ENCODE measurements at places on chromosomes 2 and 18.

GRCh38 chr2:206276169-206276942 lies 1.9 kb downstream of the ZDBF2 start:
- DNase-seq: no peak

GRCh38 chr2:160371251-160372009 lies 122.2 kb downstream of the RBMS1 start:
- DNase-seq: no peak

DNA sequence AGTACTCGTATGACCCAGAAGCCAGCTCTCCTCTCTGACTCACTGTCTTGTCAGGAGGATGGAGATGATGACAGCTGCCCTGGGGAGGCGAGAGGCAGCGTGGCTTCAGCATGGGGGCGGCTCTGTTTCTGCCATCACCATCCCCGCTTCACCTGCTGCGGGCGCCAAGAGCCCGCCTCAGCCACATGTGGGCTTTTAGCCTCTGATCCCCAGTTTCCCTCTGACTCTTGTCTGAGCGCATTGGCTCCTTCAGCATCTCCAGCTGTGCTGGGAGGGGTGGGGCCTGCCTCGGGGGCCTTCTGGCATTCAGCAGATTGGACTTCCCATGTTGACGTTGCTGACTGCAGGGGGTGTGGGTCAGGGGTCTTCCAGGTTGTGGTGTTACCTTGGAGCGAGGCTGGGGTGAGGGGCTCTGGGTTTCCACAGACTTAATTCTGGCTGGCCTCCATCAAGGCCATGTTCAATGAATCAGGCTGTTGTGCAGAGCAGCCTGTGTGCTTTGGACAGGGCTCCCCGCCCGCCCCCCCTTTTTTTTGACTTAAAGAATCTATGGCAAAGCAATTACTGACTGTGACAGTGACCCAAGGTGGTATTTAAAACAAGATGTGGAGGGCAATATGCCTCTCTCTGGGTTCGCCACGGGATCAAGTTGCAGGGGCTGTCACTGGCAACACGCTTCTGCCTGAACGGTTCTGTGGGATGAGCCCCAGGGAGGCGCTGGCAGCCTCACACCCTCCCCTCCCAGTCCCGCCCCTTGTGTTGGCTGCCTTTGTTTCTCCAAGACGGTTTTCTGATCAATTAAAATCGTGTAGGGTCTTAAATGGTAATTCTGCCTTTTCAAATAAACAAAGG lies 228.3 kb downstream of the LDLRAD4 start:
- no peak for DNase-seq

GRCh38 chr2:165007161-165007744 lies 51.9 kb upstream of the SLC38A11 start:
- DNase-seq: peak; percentile 72

DNA sequence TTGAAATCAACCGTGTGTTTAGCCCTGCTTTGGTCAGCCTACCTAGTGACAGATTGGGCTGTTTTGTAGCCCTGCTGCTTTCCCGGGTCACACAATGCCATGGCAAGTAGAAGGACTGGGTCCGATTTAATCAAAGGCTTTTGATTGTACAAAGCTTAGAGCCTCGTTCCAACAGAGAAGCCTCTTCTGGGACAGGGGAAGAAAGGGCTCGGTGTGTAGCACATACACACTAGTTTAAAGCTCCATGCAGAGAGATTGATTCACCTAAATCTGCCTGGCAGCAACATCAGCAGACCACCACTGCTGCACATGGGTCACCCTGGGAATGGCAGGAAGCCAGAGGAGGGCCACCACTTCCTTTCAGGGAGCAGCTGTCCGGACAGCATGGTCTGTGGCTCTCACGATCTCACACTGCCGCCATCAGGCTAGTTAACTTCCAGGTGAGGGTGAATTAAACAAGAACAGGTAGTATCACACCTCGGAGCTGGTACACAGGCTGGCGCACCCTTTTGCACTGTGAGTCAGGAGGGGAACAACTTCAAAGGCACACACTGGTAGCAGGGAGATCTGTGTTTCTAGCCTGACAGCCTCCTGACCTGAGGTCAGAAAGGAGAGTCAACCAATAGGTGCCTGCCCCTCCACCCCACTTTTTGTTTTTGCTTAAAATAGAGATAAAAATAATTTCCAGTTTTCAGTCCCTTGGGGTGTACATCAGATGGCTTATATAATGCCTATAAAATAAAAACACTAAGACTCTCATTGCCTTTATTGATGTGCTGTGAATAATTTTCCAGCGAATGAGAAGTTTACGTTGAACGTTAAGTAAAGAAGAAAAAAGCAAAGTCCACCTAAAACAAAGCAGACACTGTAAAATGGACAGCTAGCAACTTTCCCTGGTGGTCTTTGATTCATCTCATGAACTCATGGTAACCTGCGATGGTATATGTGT lies 108.5 kb downstream of the CDCA7 start:
- no peak for DNase-seq

DNA sequence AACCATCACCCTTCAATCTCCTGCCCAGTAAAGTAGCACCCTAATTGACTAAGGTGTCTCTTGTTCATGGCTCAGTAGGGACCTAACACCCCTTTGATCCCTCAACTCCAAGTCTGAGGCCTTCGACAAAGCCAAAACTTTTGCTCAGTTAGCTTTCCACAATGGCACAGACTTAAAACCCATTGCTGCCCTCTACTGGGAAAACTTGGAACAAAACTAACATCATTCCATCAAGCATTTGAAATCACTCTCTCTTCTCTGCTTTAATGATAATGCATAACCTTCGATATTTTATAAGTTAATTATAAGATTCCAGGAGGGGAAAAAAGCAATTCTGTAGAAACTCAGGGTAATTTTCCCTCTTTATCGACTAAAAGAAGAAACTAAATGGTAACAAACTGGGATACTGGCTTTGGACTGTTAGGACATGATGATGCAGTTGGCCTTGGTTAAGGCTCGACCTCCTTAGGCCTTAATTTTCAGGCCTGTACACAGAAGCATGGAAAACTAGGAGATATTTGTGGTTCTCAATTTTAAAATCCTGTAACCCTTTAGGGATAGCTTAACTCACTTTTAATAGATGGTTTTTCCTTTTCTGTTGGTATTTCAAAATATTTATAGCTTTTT lies 127.8 kb downstream of the STK39 start:
- DNase-seq: peak; percentile 16

DNA sequence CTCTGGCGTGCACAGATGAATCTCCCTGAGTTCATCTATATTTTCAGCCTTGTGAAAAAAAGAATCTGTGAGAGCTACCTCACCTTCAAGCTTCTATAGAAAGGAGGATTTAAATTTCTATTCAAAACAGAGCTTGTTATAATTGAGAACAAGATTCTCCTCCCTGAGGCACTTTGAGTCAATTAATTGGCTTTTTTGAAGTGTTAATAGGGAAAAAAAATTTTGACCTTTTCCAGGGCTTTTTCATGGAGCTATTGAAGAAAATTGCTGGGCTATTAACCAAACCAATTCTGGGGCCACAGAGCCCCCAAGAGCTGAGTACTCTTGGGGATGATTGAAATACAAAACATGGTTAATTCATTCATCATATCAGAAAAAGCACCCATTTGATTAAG lies 225.1 kb downstream of the CMPK2 start:
- DNase-seq: no peak

DNA sequence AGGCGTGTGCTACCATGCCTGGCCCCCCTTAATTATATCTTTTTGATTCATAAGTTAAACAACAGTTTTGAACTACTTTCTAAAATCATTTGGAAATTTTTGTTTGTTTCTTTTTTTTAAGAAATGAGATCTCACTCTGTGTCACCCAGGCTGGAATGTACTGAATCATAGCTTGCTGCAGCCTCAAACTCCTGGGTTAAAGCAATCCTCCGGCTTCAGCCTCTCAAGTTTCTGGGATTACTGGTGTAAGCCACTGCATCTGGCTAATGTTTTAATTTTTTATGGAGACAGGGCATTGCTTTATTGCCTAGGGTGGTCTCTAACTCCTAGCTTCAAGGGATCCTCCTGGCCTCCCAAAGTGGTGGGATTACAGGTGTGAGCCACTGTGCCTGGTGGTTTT lies 71.5 kb downstream of the BABAM2 start:
- no peak for DNase-seq

- DNase-seq: no peak
Observed at GRCh38 chr18:5095239-5095638, 101.8 kb downstream of the AKAIN1 start.

- no peak for DNase-seq
Observed at GRCh38 chr18:63210521-63210920, 109.0 kb downstream of the BCL2 start.

DNA sequence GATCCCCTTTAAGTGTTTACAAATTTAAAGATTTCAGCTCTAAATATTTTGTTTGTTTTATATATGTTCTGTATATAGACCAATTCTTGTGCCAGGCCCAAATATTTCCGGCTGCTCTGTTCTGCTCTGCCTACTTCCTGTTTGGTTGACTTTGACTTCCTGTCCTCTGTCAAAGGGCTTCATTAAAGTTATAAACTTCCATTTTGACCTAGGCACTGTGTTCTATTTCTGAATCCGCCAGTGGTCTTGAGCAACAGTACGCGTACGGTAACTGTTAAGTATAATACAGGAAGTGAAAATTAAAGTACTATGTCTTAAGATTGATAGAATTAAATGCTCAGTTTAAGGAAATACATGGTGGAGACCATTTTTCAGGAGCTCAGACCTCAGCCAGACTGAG lies 13.5 kb upstream of the REL start:
- no peak for DNase-seq

DNA sequence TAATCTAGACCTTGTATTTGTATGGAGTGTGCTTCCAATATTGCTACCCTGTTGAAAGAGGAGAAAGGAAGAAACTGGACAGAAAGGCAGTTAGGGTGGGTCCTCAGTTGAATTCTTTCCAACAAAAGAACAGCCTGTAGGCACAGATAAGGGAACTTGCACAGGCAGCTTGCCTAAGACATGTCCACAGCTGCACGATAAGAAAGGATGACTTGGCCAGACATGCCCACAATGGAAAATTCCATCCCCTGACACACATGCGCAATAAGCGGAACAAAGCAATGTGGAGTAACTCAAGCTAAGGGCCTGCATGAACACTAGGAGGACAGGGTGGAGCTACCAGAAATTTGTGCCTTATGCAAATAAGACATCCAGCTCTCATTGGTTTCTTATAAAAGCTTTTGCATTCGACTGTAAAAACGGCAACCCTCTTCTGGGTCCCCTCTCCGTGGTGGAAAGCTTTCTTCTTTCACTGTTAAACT lies 1084.7 kb upstream of the NXPH2 start:
- no peak for DNase-seq

GRCh38 chr2:86580560-86580959 lies 17.3 kb upstream of the CHMP3 start:
- DNase-seq: no peak

DNA sequence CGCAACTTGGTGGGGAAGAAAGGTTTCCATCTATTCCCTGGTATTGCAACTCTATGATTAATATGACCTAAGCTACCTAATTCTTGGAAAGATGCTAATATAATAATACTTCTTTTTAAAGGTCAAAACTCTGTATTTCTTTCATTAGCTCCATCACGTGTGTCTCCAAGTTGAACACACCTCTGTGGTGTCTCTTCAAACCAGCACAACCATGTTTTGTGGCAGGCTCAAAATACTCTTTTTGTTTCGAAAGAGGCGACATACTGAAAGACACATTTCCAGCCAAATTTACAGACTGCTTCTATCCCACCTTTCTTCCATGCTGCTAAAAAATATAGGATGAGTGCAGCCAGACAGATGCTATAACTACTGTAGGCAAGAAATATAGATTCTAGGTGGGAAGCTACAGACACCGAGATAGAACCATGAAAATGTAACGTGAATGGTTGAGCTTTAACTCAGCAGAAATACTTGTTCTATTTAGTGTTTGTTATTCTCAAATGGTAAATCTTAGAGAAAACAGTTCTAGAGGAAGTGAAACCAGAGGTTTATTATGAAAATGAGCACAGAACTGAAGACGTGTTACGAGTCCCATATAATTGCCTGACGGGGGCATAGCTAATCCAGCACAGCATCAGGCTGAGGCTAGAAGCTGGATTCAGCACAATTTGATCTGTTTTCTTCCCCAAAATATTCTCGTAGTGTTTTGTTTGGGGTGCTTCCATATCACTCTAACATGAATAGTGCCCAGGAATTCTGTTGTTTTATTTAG lies 991.5 kb upstream of the FANCL start:
- DNase-seq: no peak

DNA sequence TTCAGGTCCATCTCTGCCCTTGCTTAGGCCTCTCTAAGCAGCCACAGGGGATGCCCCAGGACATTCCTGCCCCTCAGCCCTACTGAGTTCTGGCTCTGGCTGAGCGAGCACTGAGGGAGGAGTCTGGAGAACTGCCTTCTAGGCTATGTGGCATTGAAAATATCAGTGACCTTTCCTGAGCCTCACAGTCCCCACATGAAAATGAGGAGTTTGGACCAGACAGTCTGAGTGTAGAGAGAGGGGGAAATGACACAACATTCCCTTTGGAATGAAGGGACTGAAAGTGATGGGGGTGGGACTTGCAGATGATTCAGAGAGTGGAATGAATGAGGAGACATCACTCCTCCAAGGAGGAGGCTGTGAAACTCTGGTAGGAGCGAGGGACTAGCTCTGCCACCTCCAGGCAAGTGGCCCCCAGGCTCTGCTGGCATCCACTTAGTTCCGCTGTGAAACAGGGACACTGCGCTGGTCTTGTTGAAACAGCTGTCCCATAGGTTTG lies 8.0 kb downstream of the TNS1 start:
- DNase-seq: no peak

GRCh38 chr2:69755862-69756467 lies 14.0 kb downstream of the ANXA4 start:
- no peak for DNase-seq

- DNase-seq: no peak
Observed at GRCh38 chr18:52341608-52342381, 1.8 kb downstream of the DCC start.

GRCh38 chr2:130850788-130851623 lies 14.3 kb downstream of the ARHGEF4 start:
- DNase-seq: no peak

GRCh38 chr18:24212939-24213338 lies 74.1 kb downstream of the CABYR start:
- DNase-seq: peak; percentile 96

DNA sequence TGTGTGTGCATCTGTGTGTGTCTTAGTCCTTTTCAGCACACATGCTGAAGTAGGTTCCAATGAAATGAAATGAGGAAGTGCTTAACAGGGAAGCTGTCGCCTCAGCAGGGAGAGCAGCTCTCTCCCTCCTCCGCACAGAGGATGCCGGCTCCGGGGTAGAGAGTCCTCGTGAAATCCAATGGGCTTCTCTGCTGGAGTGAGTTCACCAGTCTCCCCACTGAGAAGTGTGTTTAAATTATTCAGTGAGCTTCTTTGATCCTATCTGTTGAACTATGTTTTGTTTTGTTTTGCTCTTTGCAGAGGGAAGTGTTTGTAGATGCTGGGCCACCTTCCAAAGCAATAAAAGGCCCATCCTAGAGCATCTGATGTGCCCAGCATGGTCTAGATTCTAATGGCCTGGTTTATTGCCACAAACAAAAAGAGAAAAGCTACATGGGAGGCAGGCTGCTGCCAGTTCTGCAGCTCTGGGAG lies 6.7 kb downstream of the PPP1R7 start:
- no peak for DNase-seq

- no peak for DNase-seq
Observed at GRCh38 chr2:238586931-238587775, 160.4 kb downstream of the ASB1 start.

GRCh38 chr2:203543898-203544328 lies 8.8 kb upstream of the RAPH1 start:
- DNase-seq: no peak
